Kidney epithelial cell (primary cell): ENCODE measurements at places on chromosomes 1 and 21.

DNA sequence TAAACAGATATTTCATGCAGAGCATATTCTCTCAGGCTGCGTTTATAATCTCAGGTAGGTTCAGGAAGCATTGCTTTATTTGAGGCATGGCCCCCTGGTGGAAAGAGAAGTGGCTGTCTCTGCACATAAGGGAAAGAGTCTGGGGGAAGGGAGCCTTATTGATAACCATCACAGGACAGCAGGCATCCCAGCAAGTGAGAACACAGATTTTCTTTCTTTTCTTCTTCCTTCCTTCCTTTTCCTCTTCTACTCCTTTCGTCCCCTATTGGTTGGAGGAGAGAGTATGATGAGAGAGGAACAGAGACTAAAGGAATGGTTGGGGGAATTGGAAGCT is 21.9 kb downstream of the TSNAX start:
- DNase-seq: no peak

DNA sequence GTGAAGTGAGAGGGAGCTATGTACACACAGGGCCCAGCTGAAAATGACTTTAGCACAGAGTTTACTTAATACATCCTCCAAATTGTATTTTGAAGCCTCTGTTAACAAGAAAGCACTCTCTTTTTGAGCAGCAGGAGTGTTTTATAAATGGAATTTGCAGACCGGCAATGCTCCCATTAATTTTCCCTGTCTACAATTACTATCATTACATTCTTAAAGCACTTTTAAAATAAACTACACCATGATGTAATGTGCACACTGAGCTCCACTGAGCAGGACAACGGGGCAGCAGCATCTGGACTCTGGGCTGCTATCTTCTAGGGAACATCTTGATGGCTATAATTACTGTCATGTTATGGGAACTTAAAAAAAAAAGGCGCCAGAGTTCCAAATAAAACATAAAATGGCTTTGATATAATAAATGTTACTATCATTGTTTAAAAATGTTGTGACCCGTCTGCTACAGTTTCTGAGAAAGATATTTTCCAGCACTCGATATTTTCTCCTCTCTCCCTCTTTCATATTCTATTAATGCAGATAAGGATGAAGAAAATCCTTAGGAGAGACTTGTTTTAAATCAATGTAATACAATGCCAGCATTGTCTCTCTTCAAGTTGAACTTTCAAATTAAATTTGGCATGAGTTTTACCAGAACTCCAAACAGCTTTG is 150.9 kb downstream of the HLX start:
- no peak for DNase-seq

- no peak for DNase-seq
Measured at GRCh38 chr1:45557422-45557944, 6.9 kb downstream of the AKR1A1 start.

DNA sequence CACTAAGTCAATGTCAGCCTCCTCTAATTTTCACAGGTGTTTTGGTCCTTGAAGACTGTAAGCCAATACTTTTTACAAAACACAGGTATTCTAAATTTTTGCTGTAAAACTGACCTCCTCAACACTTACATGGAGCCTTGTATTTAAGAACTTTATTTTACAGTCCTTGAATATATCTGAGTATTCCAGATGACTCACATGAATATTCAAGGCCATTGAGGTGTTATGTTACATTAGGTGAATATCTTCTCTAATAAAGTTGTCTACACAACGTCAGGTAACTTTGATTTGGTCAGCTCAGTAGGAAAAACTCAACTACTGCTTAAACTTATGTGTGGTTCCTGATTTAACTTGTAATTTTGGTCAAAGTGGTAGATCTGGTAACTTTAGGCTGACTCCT is 254.2 kb downstream of the OLFM3 start:
- no peak for DNase-seq
